ENCODE measurements at places on chromosomes 4 and X.

DNA sequence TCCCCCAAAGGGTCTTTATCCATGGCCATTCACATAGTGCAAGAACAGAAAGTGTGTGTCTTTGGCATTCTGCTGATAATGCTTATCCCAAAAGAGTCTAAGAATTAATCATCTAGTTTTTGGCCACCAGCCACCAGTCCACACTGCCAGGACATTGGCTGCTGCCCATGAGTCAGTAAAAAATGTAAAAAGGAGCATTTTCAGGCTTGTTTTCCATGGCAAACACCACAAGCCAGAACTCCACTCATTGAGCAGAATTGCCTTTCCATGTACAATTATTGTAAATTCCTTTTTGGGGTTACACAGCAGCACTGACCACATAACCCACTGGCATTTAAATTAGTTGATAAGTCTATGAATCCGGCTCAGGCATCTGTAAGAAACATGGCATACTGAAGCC lies 89.2 kb upstream of the PRDX4 start:
- no peak for DNase-seq

GRCh38 chr4:70619778-70620177 lies 8.8 kb upstream of the ENAM start:
- DNase-seq, result no peak

DNA sequence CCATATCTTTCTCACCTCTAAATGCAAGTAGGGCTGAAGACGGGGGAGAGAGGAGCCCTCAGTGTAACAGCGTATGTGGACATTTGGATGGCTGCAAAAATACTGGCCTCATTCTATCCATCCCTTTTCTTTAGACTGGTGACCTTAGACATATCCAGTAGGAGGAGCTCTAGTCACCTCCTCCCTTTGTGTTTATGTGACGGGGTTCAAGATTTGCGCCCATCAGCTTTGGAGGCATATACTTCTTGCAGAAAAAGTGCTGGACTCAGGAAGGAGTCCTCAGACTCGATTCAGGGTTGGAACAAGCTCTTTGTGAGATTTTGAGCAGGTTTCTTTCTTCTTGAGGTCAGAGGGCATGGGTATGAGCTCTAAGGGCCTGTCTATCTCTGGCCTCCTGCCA lies 86.2 kb downstream of the MAMLD1 start:
- DNase-seq, result no peak

GRCh38 chr4:85149676-85150075 lies 183.2 kb upstream of the WDFY3 start:
- DNase-seq, result no peak

- DNase-seq, result no peak
These were observed 42.3 kb downstream of the AFF2 start for GRCh38 chrX:148542481-148543255.

- DNase-seq, result no peak
These were observed 11.2 kb upstream of the PGRMC2 start for GRCh38 chr4:128298852-128299251.

- no peak for DNase-seq
These were observed 20.3 kb downstream of the ATP2B3 start for GRCh38 chrX:153537526-153538295.

DNA sequence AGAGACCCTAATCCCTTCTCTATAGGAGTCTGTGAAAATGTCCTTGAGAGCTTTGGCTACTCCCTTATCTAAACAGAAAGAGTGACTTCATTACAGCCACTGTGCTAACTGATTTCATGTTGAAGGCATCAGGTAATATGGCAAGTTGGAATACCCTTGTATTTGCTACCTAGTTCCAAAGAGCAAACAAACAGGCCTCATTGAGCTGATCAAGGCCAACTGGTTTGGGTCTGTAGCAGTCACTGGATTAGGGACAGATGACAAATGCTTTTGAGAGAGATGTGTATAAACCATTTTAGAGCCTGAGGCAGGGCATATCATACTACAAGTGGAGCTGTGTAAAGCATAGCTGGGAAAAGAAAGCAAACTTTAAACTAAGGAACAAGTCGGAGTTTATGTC lies 22.9 kb upstream of the PDLIM5 start:
- no peak for DNase-seq

GRCh38 chr4:22090661-22091351 lies 142.2 kb upstream of the KCNIP4 start:
- DNase-seq, result no peak

GRCh38 chr4:44760142-44760898 lies 34.0 kb upstream of the GNPDA2 start:
- DNase-seq, result no peak

DNA sequence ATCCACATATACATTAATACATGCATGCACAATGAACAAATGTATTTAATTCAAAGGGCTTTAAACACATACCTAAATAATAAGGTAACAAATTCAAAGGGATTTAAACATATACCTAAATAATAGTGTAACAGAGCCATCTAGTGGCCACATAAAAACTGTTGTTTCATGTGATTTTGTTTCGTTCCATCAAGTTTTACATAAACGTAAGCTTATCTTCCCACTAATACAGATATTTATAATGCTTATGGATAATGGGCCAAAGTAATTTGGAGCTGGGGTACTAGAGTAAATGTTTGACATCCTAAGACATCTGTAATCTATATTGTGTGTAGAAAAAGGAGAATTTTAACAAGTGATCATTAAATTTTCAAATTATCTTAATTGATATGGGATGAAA lies 82.3 kb downstream of the PRSS12 start:
- DNase-seq, result no peak

- DNase-seq, result no peak
These were observed 6.7 kb upstream of the PLAC8 start for GRCh38 chr4:83121246-83121645.

GRCh38 chr4:69239557-69240168 lies 25.1 kb upstream of the UGT2B11 start:
- no peak for DNase-seq

- DNase-seq, result no peak
These were observed 19.8 kb upstream of the TBC1D14 start for GRCh38 chr4:6889736-6890324.

GRCh38 chr4:95693594-95693993 lies 144.8 kb upstream of the UNC5C start:
- DNase-seq, result no peak

DNA sequence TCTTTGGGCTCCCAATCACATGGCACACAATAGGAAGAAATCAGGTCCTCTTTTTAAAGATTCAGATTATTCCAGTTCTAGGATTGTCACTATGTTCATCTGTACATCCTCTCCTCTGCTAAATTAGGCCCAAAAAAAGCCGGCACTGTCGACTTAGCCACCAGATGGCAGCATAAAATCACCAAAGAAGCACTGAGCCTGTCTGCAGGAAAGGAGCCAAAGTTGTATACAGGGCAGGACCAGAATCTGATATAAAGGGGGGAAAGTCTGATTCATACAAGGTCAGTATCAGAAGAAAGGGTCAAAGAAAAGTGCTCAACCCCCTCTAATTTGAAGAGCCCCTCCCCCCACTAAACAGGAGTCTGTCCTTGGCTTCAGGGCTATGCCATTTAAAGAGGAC lies 292.5 kb downstream of the CHIC1 start:
- peak; percentile 34 for DNase-seq

DNA sequence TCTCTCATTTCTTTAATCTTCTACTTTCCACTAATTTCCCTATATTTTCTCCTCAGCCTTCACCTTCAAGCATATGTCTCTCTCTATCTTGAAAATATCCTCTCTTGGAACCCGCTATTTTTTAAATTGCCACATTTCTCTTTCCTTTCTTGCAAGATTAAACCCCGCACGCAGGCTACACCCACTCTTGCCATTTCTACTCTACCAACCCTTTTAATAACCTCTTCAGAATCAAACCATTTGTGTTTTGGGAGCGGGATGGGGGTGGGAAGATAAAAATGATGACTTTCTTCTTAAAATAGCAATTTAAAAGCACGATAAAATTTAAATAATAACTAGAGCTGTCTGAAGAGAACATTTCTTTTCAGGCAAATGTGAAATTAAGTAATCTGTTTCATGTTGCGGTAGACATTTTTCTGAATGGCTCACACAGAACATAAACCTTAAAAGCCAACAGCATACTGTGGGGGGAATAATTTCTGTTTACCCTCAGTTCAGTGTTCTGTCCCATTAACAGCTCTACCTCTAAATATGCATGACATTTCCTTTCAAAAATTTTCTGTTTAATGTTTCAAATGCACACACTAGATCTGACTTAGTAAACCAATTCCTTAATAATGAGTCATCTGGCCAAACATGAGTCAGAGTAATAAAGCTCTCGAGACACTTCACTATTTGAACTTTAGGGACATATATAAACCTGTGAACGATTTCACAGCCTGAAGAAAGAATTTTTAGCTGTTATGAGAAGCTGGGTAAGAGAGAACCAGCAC lies 20.5 kb downstream of the ARSJ start:
- no peak for DNase-seq

DNA sequence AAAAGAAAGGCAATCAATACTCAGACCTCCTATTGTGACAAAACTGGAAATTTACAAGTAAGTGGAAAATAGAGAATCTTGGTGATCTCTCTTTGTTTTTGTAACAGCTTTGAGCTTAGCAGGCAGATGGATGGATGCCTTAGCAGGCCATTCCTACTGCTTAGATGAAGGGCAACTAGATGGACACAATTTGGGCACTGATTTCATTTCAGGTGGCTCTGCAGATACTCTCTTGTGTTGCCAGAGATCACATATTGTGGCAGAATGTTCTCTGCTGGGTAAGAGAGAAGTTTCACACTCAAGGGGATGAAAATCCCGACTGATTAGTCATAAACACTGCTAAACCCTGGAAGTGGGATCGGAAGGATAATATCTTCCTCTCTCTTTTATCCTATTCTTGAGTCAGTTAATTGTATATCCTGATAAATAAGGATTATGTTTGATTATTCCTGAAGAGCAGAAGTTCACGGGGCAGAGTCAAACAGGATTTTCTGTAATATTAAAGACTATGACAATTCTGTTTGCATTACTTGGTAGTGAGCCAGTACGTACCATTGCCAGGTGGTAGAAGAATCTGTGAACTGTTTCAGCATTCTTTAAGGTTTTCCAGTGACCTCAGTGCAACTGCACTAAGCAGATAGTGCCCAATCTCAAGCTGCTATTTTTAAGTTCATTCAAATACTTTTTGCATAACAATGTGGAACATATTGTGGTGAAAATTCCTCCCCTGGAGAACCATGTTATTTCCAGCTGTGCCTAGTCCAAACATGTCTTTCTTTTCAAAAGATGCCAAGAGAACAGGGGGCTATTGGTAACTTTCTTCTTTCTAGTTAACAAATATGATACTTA lies 974.3 kb downstream of the FSTL5 start:
- no peak for DNase-seq

- DNase-seq, result no peak
These were observed 70.3 kb downstream of the STIM2 start for GRCh38 chr4:26930964-26931363.

DNA sequence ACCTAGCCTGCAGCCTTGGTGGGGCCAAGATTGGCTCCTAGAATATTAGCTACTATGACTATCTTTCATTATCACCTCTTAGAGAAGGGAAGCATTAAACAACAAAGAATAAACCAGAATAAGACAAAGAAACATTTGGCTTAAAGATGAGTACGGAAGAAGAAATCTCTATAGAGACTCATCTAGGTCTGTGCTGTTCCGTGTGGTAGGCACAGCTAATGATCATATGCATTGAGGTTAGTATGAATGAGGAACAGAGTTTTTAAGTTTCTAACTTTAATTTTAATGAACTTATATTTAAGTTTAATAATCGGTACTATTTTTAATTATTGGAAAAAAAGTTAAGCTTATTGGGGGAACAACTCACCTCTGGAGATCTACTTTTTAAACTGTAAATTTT lies 24.6 kb downstream of the ARHGAP24 start:
- DNase-seq, result no peak

DNA sequence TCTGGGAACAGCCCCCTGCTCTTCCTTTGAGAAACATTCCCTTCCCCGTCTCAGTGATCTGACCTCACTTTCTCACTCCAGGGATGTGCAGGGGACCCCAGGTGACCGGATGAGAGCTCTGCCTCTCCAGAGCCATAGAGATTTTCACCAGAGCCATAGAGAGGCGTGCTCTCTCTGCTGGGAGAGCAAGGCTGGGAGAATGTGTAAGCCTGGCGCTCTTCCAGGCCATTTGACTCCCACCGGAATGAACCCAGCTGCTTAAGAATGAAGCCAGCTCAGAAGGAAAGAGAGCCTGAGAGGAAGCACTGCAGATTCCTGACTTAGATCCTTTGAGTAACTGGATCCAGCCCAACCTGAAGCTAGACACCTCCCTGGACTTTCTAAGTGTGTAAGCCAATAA lies 106.4 kb downstream of the DHX15 start:
- no peak for DNase-seq

DNA sequence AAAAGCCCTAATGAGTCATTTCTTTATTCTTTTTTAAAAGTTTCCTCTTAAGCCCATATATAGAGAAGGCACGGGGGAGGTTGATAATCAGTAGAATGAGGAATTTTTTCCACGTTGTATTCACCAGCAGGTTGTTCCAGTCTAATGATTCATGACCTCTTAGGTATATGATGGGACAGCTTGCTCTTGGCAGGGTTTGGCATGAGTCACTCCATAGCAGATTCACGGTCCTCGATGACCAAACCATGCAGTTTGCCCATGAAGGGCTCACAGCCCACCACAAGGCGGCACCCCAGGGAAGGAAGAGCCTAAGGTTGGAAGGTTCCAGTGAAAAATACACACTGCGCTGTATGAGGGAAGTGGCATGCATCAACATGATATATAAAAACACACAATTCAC lies 623.8 kb upstream of the DIPK2B start:
- no peak for DNase-seq

DNA sequence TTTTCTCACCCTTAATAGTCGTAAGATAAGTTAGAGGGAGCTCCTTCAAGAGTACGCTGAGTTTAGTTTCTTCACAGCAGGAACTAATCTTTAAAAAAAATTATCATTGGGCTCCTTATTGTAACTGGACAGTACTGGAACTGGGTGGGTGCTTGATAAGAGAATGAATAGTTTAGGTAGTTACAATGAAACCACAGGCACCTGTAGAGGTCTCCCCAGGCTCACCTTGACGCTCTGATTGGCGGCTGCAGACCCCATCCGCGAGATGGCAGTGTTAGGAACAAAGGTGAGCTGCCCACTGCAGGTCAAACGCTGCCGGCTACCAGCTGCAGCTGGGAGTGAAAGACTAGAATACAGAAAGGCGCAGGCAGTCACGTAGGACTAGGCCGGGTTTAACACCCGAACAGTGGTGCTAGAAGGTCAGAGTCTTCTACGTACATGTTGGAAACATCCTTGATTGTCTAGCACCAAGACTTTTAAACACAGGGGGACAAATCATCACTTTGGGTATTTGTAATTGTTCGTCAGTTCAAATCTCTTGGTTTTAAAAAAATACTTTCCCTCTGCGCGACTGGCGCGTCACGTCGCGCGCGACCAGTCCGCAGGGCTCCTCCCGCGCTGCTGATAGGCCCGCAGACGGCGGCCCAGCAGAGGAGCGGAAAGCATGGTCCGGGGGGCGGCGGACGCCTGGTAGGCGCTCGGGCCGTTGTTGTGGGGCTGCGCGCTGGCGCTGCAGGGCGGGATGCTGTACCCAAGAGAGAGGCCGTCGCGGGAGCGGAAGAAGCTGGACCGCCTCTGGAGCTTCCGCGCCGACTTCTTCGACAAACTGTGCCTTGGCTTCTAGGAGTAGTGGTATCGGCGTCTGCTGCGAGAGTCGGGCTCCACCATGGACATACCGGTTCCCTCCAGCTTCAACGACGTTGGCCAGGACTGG lies 45.6 kb downstream of the SMARCA5 start:
- peak; percentile 43 for DNase-seq
